ENCODE measurements at places on chromosomes 5 and 9.

GRCh38 chr5:137035480-137035878, 463.6 kb downstream of the SPOCK1 start:
- peak; percentile 46 for DNase-seq

GRCh38 chr9:116262448-116262847, 108.9 kb downstream of the PAPPA start:
- DNase-seq = no peak

DNA sequence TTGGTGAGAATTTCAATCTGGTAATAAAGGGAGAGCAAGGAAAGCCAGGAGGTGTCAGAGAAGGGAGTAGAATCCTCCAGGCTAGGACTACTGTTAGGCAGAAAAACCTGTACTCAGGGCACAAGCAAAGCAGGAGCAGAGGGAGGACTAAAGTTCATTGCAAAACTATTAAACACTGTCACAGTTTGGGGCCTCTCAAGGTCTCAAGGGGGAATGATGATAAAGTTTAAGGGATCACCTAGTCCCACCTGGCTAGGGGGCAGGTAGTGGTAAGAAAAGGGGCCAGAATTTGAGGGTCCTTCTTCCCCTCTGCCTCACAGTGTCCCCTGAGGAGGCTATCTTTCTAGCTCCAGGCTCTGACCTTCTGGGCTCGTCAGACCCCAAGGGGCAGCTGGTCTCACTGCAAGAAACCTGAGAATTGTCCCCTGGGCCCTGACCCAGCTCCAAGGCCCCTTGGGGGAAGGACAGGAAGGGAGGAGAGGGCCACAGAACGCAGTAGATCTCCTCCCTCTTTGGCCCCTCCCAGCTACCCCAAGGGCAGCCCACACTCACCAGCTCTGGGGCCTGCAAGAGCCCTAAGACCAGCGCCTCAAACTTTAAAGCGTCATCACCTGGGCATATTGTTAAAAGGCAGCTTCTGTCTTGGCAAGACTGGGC, 974 bp downstream of the CCDC69 start:
- no peak for DNase-seq

DNA sequence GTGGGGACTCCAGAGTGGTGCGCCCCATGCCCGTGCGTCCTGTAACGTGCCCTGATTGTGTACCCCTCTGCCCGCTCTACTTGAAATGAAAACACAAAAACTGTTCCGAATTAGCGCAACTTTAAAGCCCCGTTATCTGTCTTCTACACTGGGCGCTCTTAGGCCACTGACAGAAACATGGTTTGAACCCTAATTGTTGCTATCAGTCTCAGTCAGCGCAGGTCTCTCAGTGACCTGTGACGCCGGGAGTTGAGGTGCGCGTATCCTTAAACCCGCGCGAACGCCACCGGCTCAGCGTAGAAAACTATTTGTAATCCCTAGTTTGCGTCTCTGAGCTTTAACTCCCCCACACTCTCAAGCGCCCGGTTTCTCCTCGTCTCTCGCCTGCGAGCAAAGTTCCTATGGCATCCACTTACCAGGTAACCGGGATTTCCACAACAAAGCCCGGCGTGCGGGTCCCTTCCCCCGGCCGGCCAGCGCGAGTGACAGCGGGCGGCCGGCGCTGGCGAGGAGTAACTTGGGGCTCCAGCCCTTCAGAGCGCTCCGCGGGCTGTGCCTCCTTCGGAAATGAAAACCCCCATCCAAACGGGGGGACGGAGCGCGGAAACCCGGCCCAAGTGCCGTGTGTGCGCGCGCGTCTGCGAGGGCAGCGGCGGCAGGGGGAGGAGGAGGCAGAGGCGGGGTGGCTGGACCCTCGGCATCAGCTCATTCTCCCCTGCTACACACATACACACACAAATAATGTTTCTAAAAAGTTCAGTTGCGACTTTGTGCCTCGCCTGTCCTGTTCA, 668 bp downstream of the GLIS3 start:
- peak; percentile 77 for DNase-seq

DNA sequence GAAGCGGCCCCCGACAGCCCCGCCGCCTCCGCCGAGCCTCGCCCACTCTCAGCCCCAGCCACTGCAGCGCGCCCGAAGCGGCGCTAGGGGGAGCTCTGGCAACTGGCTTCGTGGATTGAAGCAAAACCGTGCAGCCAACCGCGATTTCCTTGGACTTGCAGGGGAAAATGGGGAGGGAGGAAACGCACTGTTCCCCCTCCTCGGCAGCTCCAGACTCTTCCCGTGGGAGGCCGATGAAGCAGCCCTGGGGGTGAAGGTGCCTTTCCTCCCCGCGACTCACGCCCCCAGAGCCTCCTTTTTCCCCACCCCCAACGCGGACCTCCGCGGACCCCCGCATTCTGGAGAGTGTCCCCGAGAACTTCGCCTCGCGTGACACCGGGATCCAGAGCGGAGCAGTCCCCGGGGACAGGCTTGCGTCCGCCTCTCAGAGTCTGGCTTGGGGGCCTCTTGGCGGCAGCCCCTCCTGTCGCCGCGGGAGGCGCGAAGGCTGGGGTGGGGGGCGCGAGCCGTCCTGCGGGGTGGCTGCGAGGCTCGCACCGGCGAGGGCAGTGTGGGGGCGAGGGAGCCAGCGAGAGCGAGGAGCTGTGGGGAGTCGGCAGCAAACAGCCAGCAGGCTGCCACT, 3.8 kb downstream of the IER5L start:
- peak; percentile 96 for DNase-seq

DNA sequence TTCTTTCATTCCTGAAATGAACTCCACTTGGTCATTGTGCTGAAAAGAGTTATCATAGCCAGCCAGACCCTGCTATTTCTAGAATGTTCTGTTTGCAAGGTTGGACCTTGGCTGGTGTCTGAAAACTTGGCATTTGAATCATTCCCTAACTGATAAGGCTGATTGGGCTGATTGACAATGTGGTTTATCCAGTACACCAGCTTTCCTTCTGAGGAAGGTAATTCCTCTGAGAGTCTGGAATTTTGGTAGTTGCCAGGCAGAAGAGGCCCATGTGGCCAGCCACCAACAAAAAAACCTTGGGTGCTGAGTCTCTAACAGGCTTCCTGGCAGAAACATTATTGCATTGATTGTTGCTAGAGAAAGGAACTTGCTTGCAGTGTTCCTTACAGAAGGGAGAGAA, 15.3 kb downstream of the SEC61B start:
- DNase-seq = no peak

DNA sequence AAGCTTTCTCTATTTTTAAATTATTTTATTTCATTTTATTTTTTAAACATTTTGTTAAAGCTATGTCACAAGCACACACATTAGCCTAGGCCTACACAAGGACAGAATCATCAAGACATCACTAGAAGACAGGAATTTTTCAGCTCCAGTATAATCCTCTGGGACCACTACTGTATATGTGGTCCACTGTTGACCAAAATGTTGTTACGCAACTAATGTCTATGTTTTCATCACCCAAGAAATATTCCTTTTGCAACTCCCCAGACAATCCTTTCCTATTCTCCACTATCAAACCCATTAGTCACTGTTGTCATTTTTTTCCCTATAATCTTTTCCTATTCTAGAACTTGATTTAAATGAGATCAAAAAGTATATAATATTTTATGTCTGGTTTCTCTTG, 2371.7 kb upstream of the C9orf72 start:
- no peak for DNase-seq

GRCh38 chr5:14946815-14947620, 75.4 kb upstream of the ANKH start:
- peak; percentile 63 for DNase-seq

DNA sequence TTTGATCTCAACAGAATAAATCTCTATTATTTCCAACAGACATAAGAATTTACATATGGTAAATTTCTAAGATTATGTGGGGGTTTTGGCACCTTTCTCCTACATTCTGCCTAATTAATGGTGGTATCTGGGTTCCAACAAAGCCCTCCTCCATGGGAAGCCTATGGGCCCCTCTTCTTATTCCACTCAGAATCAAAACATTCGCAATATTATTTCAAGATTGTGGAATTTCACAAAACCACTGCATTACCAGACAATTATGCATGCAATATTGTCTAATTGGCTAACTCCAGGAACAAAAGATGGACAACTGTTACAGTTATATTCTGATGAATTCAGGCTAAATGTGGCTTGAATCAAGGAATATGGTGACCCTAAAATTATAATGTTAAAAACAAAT, 434.0 kb downstream of the NFIB start:
- DNase-seq = no peak

DNA sequence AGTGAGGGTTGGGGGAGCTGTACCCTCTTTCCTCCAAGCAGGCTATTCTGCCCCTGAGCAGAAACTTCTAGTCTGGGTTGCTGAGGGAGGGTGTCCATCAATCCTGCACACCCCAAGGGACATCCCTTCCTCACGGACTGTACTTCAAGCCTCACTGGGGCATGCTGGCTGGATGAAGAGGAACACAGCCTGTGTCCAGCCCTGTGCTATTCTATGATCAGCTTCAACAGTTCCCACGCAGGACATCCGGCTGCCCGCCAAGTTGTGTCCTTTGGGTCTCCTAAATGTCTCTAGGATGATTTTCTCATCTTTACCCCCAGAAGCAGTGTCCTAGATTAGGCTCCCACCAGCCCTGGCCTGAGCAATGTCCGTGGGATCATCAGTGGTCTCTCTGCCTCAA, 68.1 kb downstream of the CRB2 start:
- DNase-seq = no peak

GRCh38 chr9:82531795-82532194, 531.1 kb downstream of the RASEF start:
- no peak for DNase-seq

DNA sequence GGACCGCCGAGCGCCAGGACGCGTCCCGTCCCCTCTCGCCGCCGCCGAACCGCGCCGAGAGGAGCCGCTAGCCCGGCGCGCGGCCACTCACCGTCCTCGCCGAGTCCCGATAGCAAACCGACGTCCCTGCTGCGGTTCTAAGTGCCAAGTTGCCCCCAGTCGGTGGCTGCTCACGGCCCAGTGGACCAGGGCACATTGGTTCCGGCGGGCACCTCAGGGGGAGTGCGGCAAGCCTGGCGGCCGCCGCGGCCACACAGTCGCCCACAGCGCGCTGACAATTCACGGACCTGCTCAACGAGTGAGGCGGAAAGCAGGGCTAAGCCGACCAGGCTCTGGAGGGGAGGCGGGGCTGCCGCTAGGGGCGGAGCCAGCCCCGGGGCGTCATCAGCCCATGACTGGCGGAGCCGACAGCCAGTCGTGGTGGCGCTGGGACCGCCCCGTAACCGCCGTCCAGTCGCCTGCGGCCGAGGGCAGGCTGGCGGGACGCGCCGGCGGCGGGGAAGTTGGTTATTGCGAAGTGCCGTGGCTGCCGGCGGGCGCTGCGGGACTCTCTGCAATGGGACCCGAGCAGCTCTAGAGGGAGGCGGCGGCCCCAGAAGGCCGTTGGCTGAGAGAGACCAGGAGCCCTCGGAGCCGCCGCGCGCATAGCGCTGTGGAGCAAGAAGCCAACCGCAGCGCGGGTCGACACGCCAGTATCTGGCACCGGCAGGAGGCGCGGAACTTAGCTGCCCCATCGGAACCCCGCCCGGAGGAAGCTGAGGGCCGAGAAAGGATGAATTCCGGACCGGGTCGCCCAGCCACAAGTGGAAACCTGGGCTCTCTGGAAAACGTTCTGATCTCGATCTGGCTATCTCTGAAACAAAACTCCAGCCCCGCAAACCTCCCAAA, at the start of gene MARCHF3:
Gene MARCHF3 (minus strand): TSS at position 300 of the 888 bp plus-strand sequence. CDS start 112,387 bp downstream, outside the sequence.
- DNase-seq = peak; percentile 98

DNA sequence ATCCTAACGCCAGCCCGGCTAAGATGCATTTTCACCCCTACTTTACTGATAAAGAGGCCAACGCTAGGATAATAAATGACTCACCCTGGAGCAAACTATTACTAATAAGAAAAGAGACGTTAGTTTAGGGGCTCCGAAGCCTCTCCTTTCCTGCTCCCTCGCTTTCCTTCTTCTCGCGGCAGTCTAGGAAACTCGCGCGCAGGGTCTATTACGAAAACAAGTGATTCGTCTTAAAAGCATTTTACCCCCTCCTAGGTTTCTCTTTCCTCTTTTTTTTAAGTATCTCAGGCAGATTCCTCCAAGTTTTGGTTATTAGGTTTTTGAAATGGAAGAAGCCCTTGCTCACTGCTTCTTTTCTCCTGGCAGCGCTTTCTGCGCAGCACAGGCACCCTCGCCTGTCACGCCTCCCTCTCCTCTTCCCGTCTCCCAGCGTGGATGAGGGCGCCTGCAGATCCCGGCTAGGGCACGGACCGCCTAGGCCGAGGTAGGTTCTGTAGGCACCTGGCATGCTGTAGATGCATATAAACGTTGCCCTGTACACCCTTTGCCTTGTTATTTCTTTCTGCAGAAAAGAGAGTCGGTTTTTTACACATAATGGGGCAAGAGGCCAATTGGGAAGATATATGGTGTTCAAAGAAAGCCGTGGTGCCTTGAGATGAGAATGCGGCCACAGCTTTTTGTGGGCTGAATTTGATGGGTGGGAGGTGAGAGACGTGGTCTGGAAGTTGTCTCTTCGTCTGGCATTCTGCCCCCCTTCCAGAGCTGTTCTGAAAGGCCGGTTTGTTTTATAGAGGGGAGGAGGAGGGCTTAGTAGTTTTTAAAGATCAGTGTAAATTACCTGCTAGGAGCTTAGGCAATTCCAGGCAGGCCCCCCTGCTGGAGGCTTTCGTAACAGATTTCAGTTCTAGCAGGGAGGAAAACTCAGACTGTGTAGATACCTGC, 983 bp downstream of the GCNT1 start:
- DNase-seq = peak; percentile 86

All from GM23248 (cell line).